ENCODE measurements at places on chromosomes 5 and 9.

DNA sequence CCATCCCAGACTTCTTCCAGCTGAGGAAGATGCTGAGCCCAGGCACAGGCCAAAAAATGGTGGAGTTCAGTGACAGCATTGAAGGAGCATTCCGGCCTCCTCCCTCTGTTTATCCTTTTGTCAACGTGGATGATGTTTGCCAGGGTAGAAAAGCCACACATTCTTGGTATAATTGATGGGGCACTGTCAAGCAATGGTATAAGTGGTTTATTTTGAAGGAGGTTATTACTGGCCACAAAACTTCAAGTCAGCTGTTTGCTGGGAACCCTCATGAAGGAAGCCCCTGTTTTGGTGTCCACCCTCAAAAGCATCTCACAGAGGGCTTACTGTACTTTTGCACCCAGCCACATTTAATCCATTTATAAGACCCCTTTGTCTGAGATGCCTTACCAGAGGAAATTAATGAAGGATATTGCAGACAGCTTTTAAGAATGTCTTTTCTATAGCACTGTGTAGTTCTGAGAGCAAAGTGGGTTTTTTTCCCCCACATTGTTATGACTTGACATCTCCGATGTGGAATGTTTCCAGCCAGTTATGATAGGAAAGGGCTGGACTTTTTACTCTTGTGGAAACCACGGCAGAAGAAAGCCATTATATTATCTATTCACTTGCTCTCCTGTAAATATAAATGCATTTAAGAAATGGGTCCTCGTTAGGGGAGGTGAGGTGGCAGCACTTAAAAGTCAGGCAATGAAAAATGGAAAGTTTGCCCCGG, 95.5 kb upstream of the SPATA31D4 start:
- DNase-seq = no peak

DNA sequence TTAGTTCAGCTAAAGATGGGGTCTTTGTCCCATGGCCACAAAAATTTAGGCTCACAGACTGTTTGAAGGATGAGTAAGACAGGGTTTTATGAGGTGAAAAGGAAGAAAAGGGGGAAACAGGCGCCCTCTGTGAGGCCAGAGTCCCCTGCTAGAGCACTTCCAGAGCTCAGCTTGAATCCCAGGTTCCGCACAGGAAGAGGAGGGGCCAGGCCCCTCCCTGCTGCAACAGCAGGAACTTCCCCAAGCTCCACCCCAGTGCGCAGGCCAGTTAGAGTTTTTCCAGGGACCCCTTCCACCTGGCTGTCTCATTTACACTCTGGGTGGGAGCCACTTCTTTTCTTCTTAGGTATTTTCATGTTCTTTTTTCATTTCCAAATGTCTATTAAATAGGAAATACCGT, 480.8 kb downstream of the PSAT1 start:
- DNase-seq = no peak

GRCh38 chr9:77648234-77649108, at the start of gene GNA14:
Gene GNA14, minus strand, starts transcription at chr9:77648322. Its CDS starts 529 bp downstream, at chr9:77647793.
- peak; percentile 24 for DNase-seq

DNA sequence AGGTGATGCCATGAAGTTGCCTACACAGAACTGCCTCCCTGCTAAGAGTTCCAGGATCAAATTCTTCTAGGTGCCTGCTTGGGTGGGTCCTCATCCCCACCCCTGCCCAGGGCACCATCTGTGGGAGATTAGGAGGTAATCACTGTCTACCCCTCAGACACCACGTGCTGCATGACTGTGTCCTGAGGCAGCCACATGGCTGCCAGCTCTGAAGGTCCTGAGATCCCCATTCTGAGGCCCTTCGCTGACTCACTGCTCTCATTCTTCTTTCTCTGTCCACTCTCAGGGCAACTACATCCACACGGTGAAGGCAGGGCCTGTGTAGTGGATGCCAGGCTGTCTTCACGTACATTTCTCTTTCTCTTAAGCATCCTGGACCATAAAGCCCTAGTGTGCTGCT, 222.9 kb upstream of the ANKRD55 start:
- DNase-seq = no peak

- DNase-seq = peak; percentile 58
Measured at GRCh38 chr9:33443047-33443446, 4.3 kb downstream of the AQP3 start.

DNA sequence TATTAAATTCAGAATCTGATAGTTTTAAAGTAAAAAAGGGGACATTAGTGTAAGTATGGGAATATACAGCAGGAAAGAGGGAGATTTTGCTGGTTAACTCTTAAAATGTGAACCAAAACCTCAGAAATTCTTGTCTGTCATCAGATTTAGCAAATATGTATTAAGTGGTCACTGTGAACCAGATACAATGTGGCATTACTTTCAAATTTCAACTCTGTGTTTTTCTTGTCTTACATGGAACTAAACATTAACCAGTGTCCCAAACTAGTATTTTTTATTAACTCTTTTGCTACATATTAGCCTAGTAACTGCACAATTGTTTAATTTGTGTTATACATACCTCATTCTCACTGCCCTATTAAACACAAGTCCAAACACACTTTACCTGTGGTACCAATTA, 259.9 kb upstream of the RASA1 start:
- peak; percentile 18 for DNase-seq

Data from choroid plexus epithelial cell (primary cell).